ENCODE measurements at places on chromosomes 1 and 21. TPM values are rescaled to one million over a fixed set of nuclear protein-coding genes. Genes with fewer than 3 reads are reported as not detected.

Gene SLAMF1
- 3.1 TPM for total RNA-seq

Gene NR0B2
- not detected for total RNA-seq

Gene FAM72C
- not detected for total RNA-seq

Gene SMCP
- total RNA-seq, result not detected

Gene AMY2A
- total RNA-seq, result not detected

Gene IRF6
- total RNA-seq, result 33.5 TPM

Gene INTS11
- 520 TPM for total RNA-seq

Gene TLCD4
- total RNA-seq, result 12.2 TPM

Gene SLC30A2
- not detected for total RNA-seq

Gene PLA2G2A
- total RNA-seq, result 18.5 TPM

Gene SPATA45
- not detected for total RNA-seq

Gene TCHH
- total RNA-seq, result not detected

GRCh38 chr1:207673399-207673798 lies 28.5 kb downstream of the CR1L start:
- no peak for DNase-seq

DNA sequence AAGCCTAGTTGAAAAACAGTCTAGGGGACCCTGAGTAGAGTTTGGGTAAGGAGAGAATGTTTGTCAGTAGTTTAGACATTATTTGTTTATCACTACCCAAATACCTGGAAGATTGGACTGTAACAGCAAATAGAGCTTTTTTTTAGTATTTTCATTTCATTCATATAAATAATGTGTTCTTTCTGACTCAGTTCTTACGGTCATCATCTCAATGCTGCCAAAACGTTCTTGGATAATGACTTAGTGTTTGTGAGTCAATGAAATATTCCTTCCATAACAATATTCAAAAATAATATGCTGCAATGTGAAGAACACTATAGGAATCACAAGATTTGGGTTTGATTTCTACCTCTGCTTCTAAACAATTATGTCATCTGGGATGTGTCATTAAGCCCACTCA lies 400.0 kb upstream of the PKN2 start:
- no peak for DNase-seq

- DNase-seq, result no peak
Measured at GRCh38 chr1:221431068-221431651, 310.7 kb downstream of the DUSP10 start.

GRCh38 chr1:66768965-66769364 lies 16.7 kb downstream of the DYNLT5 start:
- no peak for DNase-seq

GRCh38 chr1:245388687-245389086 lies 233.9 kb downstream of the KIF26B start:
- no peak for DNase-seq

GRCh38 chr1:94769551-94769950 lies 50.6 kb upstream of the SLC44A3 start:
- DNase-seq, result no peak

DNA sequence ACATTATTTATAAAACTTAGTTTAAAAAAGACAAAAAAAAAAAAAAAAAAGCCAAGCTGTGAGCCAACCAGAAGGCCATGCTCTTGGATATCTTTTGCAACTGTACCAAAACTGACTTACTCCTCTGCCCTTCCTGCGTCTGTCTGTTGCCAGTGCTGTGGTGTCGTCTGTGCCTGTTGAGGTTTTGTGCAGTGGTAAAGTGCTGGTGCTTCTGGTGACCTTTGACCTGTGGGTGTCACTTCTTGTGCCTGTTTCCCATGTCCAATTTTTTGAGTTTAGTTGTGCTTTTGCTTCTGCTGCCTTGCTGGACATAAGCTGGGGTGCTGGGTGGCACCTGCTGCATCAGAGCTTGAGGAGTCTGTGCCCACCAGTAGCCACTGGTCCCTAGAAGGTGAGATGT lies 41.4 kb downstream of the RNF187 start:
- DNase-seq, result no peak

GRCh38 chr21:41439248-41439647 lies 13.2 kb downstream of the MX1 start:
- DNase-seq, result no peak

DNA sequence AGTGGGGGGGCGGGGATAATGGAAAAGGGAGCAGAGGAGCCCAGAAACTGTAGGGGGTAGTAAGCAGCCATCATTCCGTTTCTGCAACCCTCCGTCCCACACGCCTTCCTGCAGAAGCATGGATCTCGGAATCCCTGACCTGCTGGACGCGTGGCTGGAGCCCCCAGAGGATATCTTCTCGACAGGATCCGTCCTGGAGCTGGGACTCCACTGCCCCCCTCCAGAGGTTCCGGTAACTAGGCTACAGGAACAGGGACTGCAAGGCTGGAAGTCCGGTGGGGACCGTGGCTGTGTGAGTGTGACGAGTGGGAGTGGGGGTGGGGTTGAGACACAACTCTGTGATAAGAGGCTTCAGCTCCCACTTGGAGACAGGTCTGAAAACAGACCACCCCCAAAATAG lies 706 bp downstream of the CREB3L4 start:
- no peak for DNase-seq

DNA sequence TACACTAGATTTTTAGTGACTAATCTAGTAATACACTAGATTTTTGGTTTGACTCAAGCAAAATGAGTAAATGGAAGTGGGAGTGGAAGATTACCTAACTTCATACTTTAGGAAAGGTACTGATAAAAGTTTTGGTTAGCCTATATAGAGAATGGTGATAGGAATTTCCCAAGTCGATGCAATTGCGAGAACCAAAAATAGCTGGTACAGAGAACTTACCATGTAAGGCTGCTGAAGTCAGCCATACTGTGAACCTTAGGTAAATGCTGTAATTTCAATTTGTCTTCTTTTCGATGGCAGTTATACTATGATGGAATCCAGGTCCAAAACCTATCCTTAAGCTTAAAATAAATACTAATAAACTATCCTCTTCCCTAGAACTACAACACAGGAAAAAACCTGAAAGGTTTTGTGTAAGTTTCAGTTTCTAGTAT lies 4.6 kb downstream of the PNRC2 start:
- no peak for DNase-seq

DNA sequence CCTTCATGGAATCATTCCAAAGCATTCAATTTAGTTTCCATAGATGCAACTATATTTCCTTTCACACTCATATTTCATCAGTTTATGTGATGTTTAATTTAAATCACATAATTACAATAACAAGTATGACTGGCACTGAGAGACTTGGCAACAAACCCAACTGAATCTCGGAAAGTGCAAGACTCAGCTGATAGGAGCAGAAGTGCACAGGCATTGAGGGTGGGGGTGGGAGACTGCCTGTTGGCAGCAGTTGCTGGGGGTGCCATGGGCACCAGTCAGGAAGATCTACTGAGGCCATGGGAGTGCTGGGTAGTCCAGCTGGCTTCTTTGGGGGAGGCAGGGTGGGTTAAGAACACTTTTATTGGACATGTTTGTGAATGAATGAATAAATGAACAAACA lies 10.4 kb upstream of the HMGB4 start:
- DNase-seq, result no peak

DNA sequence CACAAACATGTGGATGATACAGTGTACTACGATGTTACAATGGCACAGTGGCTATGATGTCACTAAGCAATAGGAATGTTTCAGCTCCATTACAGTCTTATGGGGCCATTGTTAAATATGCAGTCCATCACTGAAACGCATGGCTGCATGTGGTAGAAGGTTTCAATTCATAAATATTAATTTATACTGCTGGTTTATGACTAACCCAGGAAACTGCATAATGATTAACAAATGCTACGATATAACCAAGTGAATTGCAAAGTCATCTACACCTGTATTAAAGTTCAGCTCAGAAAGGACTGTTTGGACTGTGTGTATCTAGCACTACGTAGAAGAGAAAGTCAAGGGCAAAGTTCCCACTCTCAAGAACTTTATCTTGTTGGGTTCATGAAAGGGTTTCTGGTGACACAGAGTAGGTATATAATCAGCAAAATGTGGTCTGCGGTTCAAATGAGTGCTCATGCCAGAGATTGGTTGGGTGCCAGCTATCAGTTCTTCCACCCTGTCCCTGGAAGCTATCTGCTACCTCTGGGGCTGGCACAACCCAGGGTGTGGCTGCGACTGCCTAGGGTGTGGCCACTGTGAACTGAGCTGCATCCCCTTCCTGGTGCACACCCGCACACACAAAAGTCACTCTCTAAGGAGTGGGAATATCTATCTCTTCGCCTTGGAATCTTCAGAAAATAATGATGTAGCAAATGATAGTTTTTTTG lies 14.8 kb downstream of the MGST3 start:
- DNase-seq, result peak; percentile 90

DNA sequence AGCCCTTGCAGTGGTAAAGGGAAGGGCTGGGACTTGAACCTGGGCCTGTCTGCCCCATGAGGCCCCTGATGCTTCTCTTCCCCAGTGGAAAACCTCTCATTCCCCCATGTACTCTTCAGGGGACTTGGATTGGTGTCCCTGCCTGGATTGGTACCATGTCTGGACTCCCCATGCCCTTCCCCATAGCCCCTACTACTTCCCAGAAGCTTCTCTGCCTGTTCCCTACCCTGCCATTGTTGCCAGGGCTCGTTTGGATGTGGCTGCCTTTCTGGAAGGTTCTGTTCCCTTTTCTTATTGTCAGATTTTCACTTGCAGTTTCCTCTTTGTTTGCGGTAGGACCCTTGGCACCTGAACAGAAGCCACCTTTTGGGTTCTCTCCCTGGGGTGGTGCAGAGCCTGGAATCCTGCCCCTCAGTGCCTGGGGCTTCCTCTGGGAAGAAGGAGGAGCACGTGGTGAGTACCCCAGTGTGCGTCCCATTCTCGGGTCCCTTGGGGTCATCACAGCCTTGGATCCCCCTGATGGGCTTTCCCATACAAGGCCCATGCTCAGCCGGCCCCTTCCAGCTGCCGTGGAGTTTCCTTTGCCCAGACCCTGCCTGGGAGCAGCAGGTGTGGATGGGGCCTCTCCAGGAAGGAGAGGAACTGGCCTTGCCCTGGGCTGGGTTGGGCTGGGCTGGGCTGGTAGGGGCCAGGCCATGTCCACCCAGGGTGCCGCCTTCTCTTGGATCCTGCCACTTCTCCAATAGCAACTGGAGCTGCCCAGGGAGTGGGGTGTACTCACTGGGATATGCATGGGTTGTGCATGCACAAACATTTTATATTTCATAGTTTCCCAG lies 281.1 kb downstream of the PTPRU start:
- DNase-seq, result no peak

GRCh38 chr1:238690415-238690814 lies 696.0 kb upstream of the CHRM3 start:
- no peak for DNase-seq

- DNase-seq, result no peak
Measured at GRCh38 chr1:9261496-9261895, 26.9 kb downstream of the H6PD start.

GRCh38 chr1:219081943-219082925 lies 91.4 kb upstream of the LYPLAL1 start:
- DNase-seq, result no peak

DNA sequence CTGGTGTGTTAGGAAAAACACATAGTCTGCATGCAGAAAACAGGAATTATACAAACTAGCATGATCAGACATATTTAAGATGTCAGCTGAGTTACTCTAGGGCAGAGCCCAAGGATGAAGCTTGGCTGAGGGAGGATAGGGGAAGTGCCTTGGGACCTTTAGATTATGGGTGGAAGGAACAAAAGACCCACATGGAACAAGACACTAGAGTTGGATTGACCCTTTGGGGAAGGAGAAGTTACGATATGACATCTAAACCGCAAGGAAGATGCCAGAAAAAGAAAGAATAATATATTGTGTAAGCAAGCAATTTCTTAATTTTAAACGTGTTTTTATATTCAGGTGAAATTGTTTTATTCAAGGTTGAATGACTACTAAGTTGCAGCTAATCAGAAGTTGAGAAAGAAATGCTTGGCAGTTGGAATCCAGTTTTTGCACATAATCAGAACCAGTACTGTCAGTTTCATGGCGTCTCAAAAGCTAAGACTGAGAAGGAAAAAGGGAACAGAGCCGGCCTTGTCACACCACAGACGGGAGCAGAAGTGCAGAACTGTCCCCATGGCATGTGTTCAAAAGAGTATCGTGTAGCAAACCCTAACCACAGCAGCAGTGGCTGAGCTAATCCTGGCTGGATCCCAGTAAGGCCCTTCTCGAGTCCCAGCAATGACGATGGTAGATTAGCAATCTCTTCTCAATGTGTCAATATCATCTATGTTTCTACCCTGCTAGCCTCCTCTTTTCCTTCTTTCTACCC lies 31.2 kb upstream of the IFNAR2 start:
- DNase-seq, result peak; percentile 80

DNA sequence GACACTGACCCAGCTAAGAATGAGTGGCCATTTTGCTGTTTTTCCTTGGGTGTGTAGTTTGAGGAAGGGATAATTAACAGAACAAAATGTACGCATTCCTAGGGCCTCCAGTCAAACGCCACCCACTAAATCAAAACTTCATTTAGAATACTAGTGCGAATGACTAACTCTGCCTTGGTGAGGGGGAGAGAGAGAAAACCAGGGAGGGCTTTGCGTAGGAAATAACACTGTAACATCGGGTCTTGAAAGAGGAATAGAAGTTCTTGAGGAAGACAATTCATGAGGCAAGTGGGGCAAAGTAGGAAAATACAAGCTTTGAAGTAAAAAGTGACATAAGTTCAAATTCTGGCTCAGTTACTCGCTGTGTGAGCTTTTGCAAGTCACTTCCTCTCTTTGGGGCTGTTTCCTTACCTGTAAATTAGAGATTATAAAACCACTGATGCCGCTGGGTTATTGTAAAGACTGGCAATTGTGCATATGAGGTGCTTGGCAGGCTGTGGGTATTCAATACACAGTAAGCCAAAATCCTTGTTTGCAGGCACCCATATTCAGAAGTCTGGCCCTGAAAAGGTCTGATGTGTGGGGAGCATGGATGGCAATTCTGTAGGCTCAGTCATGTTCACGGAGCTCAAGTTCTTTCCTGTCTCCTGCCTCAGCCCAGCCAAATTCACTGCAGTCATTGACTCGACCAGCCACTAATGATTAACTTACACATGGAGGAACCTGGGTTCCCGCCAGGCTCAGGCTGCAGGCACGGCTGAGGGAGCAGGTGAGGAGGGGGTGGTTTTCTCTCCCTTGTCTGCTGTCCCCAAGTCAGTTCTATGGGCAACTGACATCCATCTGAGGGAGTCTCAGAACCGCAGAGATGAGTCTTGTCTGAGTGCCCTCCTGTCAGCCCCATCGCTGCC lies 140.3 kb upstream of the CSF3R start:
- peak; percentile 72 for DNase-seq
